Motor neuron (in vitro differentiated cells): ENCODE measurements at places on chromosomes 5 and 9. TPM values are rescaled to one million over a fixed set of nuclear protein-coding genes. Genes with fewer than 3 reads are reported as not detected.

Gene PDE8B
- total RNA-seq: 14.7 and 19.9 TPM in 2 replicates

Gene NEUROG1
- total RNA-seq: 1.6 and 1.7 TPM in 2 replicates

- no peak for ATAC-seq
These were observed 10.2 kb downstream of the NFX1 start for GRCh38 chr9:33300546-33300945.

DNA sequence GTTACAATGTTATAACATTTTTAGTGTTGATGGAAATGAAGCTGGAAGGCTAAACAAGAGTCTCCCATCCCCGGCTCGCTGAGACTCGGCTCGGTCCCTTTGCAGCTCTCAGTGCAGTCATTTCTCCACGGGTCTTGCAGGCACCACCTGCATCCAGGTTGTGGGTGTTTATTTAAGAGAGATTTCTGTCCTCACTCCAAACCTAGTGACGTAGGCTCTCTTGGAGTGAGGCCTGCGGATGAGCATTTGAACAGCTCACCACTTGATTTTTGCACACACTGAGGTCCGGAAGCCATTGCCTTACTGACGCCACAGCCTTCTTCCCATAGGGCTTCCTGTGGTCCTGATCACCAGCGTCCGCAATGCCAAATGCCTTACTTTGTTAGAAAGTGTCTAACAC lies 197.7 kb upstream of the OTULINL start:
- ATAC-seq: no peak
